ENCODE measurements at places on chromosomes 5 and 9.
A peak's percentile ranks its signal among the peaks of the same experiment; 100 is the strongest.

DNA sequence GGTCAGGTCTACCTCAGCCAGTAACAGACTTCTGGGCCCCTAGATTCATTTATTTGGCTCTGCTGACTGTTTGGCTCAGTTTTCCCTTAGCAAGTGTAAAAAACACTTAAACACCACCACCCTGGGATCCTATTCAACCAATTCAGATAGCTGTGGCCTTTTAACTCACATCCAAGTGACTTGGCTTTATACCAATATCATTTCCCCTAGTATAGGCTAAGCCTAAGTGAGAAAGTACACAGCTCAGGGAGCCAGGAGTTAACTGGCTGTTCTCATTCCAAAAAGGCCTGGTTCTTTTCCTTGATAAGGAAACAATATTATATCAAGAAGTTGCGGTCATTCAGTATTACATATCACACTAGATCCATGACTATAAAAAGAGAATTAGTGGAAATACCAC, 163.5 kb downstream of the ARL15 start:
- no peak for DNase-seq

DNA sequence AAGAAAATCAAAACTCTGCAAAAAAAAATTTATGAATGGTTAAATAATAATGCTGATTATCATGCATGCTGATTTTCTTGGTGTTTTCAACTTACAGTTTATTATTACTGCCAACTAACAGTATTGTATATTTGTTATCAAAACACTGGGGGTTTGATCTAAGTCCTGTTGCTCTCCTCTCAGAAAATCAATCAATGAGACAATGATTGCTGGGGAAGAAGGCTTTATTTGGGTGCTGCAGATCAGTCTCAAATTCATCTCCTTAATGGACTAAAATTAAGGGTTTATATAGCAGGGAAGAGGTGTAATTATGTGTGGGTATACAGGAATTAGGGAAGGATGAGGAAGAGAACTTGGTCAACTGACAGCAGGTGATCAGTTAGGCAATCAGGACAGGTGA, 565.5 kb upstream of the CDH6 start:
- DNase-seq: no peak

- no peak for DNase-seq
Observed at GRCh38 chr5:143938230-143938629, 126.3 kb downstream of the HMHB1 start.

- no peak for DNase-seq
Observed at GRCh38 chr5:59756373-59757035, 137.0 kb downstream of the PDE4D start.

- no peak for DNase-seq
Observed at GRCh38 chr9:129138144-129138462, 26.9 kb downstream of the PTPA start.

DNA sequence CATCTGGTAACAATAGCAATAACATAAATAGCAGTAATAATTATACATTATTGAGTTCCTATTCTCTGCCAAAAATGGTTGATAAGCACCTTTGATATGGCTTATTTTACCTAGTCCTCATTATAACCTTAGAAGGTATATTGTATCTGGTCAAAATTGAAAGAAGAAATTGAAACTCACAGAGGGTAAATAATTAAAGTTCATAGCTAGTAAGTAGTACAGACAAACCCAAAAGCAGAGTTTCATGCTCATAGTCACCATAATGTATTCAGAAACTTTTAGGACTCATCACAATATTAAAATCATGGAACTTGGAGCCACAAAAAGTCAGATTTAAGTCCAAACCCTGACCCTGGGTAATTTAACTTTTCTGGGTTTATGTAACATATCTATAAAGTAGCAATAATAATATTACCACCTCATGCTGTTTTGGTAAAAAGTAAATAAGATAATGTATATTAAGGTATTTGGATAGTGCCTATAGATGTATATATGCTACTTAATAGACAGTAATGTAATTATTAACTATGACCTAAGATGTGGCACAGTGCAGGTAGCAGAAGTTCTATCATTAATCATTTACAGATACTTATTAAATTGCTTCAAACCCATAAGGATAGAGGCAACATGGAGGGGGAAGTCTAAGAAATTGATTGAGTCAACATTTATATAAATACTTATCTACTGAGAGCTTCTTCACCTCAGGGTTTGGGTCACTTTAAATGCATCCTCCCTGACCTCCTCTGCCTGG, 32.4 kb downstream of the STK32A start:
- no peak for DNase-seq

DNA sequence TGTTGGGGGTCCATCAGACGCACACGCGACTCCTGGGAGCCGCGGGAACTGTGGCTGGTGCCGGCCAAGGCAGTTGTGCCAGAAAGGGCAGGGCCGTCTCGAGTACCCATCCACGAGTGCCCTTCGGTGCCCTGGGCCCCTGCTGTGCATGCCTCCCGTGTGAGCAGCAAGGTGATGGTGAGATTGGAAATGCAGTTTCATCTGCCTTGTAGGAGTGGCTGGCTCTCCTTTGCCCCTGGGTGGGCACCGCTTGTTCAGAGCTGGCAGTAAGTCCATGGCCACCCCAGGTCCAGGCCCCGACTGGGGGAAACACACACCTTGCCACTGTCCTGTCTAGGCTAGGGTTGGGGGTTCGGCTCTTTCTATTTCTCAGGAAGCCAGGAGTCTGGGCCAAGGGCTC, 5.7 kb downstream of the NKD2 start:
- DNase-seq: no peak

GRCh38 chr5:113524927-113525326, 11.4 kb downstream of the YTHDC2 start:
- no peak for DNase-seq

GRCh38 chr5:147539053-147539452, 29.2 kb upstream of the DPYSL3 start:
- DNase-seq: no peak

DNA sequence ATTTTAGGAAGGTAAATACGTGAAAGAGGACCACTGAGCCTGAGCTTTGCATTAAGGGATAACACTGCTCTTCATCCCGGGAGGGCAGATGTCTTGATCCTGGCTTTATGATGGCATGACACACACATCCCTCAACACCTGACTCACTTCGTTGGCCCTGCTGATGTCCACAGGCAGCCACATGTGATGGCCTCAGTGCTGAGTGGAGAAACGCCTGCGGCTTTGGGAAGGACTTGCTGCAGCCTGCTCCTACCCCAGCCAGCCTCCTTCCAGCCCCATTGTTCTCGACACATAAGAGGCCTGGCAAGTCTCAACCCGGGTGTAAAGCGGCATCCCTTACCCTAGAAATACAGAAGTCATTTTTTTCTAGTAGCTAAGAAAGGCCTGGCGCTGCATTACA, 169.0 kb downstream of the SYK start:
- DNase-seq: no peak

GRCh38 chr5:96642281-96642640, 19.9 kb upstream of the CAST start:
- DNase-seq: no peak

- peak; percentile 11 for DNase-seq
Observed at GRCh38 chr9:114487607-114488300, 17.5 kb downstream of the WHRN start.

- no peak for DNase-seq
Observed at GRCh38 chr5:32880796-32881195, 169.7 kb downstream of the NPR3 start.

DNA sequence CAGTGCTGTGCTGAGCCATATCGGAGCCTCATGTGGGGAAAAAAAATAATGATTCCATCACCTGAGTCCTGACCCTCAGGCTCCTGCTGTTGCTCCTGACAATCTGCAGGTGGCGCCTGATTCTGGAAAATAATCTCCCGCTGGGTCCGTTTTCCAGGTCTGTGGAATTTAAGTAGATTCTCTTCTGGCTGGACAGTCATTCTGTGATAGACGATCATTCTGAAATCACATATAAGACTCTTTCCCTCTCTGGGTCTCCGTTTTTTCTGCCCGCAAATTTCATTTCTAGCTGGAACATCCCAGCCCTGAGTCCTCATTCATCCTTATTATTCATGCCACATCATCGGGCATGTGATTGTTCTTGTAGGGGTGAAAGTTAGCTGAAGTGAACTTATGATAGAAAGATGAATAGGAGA, 22.1 kb upstream of the STXBP1 start:
- no peak for DNase-seq

GRCh38 chr9:35002623-35003022, 13.1 kb downstream of the DNAJB5 start:
- DNase-seq: no peak

GRCh38 chr9:111151537-111151936, 113.3 kb upstream of the LPAR1 start:
- DNase-seq: no peak

DNA sequence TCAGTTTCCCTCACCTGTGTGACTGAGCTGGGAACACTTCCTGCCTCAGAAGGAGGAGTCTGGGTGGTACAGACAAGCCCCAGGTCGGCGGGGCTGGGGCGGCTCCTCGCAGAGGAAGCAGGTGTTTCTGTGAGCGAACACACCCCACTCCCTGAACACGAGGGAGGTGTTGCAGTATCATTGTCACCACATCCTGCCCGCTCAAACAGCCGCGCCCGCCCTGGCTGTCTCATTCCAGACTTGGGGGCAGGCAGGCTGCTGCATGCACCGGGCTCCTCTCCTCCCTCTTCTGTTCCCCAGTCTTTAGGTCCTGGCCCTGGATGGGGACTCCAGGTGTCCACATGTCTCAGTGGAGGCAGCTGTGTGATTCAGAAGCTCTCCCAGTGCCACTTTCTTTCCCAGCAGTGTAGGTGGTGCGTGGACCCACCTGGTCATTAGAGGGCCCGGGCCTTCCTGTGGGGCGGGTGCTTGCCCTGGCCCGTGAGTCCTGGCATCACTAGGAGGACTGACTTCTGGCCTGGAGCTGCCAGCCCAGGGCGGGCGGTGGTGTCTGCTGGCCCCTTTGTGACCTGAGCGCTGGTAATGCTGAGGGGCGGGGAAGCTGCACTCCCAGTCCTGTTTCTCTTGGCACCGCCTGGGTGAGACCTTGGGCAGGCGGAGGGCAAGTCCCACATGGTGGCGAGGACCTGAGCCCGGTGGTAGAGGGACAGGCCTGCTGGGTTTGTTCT, 18.3 kb upstream of the PHYHD1 start:
- peak; percentile 80 for DNase-seq

- DNase-seq: no peak
Observed at GRCh38 chr9:1619915-1620710, 395.0 kb upstream of the SMARCA2 start.

DNA sequence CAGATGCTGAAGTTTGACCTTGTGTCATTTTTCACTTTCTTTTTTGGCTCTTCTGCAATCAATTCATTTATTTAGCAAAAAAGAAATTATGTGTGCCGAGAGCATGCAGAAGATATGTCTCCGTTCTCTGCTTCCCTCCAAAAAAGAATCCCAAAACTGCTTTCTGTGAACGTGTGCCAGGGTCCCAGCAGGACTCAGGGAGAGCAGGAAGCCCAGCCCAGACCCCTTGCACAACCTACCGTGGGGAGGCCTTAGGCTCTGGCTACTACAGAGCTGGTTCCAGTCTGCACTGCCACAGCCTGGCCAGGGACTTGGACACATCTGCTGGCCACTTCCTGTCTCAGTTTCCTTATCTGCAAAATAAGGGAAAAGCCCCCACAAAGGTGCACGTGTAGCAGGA, 2.4 kb downstream of the FGFR4 start:
- DNase-seq: no peak

- no peak for DNase-seq
Observed at GRCh38 chr9:21121595-21122251, 19.9 kb downstream of the IFNW1 start.

- no peak for DNase-seq
Observed at GRCh38 chr9:94568972-94569712, 14.3 kb downstream of the PCAT7 start.

DNA sequence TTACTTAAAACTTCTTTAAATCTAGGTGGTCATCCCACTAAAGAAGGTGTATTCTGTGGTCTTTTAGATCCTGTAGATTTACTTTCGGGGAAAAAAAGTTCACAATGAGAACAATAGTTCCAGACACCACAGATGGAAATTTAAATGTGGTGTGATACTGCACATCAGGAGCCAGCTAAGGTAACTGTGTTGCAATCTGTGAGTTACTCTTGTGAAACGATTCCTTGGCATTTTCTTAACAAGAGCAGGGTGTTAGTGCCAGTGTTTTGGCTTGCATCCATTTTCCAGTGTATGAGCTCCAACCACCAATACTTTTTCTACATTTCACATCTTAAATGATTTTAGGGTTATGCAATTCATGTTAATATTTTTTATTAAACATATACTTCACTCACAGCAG, 674.5 kb downstream of the CETN3 start:
- no peak for DNase-seq

GRCh38 chr5:93497096-93497495, 83.9 kb downstream of the NR2F1-AS1 start:
- DNase-seq: no peak

DNA sequence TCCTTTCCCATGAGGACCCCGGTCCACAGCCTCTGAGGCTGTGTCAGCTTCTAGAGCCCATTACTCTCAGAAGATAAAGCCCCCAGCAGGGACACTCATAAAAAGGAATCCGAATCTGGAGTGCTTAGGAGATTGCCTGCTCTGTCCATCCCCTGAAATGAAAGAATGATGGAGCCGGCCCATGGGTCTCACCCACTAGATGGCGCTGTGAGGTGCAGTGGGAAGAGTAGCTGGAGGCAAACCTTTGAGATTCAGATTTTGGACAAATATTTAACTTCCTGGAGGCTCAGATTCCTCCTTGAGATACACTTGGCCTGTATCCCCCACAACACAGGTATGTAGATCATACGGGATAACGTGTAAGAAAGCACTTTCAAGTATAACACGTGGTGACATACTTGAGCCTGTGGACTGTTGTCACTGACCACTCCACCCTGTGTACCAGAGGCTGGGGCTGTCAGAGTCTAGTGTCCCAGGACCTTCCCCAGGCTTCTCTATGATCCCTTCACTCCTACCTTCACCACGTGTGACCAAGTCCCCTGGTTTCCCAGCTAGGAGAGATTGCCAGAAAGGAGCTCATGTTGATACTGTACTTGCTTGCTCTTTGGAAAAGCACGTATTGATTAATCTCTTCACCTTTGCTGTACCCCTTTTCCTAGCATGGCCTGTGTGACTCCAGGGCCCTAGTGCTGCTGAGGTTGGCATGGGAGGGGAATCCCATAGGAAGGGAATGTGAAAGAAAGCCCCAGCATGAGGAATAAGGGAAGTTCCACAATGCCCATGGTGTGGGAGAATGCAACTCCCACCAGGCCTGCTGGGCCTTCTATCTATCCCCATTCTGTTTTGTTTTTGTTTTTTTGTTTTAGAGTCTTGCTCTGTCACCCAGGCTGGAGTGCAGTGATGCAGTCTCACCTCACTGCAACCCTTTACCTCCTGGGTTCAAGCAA, 32.1 kb downstream of the TRMO start:
- peak; percentile 49 for DNase-seq

GRCh38 chr5:102591650-102592049, 92.8 kb upstream of the SLCO6A1 start:
- no peak for DNase-seq

GRCh38 chr5:177600508-177601018, 631 bp downstream of the B4GALT7 start:
- DNase-seq: no peak

GRCh38 chr5:155665361-155665760, 651.8 kb downstream of the KIF4B start:
- DNase-seq: no peak
